ENCODE measurements at places on chromosomes 1 and 21.

GRCh38 chr1:78833491-78833890, 173.0 kb downstream of the ADGRL4 start:
- DNase-seq: no peak

DNA sequence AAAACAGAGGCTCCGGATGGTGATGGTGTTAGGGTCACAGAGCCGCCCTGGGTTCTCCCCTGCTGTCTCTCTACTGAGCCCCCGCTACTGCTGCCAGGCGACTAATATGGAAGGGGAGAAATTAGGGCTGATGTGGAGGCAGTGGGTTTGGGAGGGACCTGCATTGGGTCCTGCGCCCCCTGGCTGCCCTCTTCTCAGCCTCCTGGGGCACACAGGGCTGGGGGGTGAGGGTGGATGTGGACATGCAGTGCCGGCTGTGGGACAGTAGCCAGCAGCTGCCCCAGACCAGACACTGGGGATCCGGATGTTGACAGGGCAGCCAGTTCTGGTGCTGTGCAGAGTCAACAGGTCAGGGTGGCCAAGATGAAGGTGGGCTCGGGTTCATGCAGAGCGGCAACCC, 1.5 kb upstream of the CLCNKB start:
- DNase-seq: no peak

- no peak for DNase-seq
Observed at GRCh38 chr1:46862348-46862747, 63.5 kb downstream of the CYP4B1 start.

DNA sequence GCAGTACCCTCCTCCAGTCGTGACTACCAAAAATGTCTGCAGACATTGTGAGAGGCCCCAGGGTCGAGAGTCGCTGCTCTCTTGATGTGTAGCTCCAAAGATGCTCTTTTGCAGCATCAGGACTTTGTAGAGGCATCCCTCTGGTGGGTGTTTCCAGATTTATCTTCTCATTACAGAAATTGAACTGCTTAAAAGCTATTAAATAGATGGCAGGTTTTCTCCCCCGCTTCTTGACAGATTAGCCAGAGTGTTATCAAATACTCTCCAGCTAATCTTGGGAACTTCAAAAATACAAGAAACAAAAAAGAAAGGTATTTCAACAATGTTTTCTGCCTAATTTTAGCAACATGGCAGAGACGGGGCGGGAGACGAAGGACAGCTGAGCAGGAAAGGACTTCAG, 265.2 kb downstream of the KIF26B start:
- no peak for DNase-seq

DNA sequence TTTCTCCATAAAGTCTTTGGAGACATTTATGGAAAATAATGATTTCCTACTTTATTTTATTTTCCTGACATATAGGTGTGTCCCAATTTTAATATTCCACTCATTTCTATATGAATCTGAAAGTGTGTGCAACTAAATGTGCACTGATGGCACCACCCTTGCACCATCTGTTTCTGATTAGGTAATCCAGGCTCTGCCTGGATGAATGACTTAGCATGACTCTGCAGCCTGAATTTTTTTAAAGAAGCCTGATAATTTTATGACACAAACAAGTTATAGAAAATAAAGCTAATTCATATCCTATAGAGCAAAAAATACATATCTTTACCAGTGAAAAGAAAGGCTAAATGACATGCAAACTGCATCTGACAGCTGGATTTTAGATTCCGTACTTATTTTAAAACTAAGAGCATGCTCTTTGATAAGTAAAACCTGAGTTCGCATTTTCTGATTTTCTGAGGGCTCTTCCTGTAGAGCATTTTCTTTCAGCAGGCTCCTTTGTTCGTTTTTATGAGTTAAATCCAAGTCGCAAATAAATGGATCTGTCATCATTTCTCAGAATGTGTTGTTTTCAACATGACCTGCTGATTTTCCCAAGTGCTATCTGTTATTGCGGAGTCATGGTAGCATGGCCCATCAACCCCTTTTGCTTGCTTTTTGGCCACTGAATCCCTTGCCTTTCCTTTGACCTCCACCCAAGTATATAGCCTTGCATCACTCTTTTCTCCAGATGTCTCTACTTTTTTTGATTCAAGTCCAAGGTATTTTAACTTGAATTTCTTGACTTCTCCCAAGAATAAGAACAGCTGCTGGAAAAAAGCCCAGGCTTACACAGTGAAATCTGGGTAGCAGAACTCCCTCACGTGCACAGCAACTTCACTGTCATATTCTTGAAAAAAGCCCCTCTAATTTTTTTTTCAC, 52.8 kb upstream of the LYPLAL1 start:
- no peak for DNase-seq

GRCh38 chr1:240806200-240806745, 194.3 kb upstream of the GREM2 start:
- DNase-seq: no peak

- DNase-seq: no peak
Observed at GRCh38 chr21:29185172-29185571, 54.7 kb downstream of the MAP3K7CL start.

DNA sequence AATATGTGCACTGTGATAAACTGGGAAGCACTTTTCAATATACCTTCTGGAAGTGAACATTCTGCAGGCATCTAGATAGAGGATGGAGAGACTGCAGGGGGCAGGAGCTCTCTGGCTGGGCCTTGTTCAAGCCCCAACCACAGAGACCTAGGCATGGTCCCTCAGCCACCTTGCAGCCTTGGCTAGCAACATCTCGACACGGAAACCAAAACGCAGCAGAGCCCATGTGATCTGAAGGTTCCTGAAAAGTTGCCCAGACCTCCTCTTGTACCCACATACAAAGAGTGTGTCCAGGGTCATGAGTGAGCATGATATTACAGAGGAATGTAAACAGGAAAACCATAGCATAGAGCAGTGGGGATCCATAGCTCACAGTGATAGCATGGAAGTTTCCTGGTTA, 33.1 kb upstream of the SAMD11 start:
- DNase-seq: no peak

GRCh38 chr21:44413566-44414290, 41.6 kb upstream of the LRRC3 start:
- DNase-seq: no peak

DNA sequence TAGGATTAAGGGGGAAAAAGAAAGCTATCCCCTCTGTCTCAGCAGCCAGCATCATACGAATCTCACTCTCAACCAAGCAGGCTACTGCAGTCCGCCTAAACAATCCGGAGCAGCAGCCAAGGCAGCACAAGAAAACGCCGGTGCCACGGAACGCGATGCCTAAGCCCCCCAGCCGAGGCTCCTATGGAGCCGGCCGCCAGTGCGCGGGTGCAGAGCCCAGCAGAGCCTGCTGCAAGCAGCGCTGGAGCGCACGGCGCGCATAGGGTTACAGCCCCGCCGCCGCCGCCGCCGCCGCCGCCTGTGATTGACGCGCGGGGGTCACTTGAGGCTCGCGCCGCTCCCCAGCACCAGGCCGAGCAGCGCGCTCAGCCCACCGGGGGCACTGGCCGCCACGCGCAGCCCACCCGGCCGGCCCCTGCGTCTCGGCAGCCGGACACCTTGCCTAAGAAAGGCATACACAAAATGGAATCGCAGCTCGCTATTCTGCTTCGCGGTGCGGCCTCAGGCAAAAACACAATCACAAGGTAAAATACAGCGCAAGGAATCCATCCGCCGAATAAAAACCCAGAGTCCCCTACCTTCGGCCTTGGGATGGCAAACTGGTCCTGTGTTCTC, 780 bp downstream of the HIVEP3 start:
- DNase-seq: no peak

- no peak for DNase-seq
Observed at GRCh38 chr1:187445066-187445465, 616.3 kb downstream of the PLA2G4A start.

GRCh38 chr1:18217398-18218043, 109.9 kb downstream of the IGSF21 start:
- no peak for DNase-seq

GRCh38 chr1:35876988-35877387, 6.0 kb upstream of the AGO1 start:
- DNase-seq: no peak

DNA sequence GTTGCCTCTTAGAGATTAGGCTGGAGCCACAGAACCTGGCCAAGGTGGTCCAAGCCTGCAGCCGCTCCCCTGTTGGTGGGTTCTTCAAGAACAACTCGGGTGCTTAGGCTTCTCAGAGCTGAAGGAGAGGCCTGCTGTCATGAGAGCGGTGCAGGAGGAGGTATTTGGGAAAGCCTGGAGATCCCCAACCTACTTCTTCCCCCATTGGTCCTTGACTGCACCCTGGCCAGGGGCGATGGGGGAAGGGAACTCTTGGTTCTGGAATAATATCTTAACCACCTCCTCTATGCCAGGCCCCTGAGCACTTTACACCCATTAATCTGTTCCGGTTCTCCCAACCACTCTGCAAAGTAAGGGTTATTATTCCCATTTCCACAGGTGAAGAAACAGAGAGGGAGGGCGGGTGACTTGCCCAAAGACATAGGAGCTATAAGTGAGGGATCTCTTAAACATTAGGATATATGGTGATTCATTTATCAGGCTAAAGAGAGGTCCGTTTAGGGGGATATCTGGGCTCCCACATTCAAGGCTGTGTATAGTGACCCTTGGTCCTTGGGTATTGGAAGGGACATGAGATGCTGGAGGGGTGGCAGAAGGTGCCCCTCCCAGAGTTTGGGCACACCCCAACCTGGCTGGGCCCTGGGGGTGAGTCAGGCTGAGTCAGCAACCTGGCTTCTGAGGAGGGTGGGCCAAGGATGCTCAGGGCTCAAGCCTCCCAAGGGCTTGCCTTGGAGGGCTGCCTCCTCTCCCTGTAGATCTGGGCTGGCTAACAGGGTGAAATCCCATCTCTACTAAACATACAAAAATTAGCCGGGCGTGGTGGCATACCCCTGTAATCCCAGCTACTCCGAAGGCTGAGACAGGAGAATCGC, 5.2 kb downstream of the TRNP1 start:
- no peak for DNase-seq

- DNase-seq: no peak
Observed at GRCh38 chr21:46017148-46017547, 35.6 kb downstream of the COL6A1 start.

DNA sequence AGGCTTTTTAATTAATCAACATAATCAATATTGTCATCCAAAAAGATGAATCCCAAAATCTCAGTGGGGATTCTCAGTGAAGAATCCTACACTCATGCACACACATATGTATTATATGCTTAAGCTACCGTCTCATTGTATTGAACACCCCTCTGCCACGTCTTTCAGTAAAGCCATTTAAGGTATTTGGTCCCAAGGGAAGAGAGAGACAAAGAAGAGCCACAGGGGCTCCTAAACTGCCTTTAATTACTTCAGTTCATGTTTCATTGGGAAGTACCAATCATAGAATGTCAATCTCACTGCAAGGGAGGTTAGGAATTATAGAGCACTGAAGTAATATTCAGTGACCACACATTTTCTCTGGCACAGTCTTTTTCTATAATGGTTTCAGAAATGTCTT, 388.6 kb upstream of the NEGR1 start:
- DNase-seq: no peak

- DNase-seq: no peak
Observed at GRCh38 chr21:14982336-14982735, 82.5 kb downstream of the NRIP1 start.

- no peak for DNase-seq
Observed at GRCh38 chr21:27298465-27298864, 331.6 kb upstream of the ADAMTS5 start.

DNA sequence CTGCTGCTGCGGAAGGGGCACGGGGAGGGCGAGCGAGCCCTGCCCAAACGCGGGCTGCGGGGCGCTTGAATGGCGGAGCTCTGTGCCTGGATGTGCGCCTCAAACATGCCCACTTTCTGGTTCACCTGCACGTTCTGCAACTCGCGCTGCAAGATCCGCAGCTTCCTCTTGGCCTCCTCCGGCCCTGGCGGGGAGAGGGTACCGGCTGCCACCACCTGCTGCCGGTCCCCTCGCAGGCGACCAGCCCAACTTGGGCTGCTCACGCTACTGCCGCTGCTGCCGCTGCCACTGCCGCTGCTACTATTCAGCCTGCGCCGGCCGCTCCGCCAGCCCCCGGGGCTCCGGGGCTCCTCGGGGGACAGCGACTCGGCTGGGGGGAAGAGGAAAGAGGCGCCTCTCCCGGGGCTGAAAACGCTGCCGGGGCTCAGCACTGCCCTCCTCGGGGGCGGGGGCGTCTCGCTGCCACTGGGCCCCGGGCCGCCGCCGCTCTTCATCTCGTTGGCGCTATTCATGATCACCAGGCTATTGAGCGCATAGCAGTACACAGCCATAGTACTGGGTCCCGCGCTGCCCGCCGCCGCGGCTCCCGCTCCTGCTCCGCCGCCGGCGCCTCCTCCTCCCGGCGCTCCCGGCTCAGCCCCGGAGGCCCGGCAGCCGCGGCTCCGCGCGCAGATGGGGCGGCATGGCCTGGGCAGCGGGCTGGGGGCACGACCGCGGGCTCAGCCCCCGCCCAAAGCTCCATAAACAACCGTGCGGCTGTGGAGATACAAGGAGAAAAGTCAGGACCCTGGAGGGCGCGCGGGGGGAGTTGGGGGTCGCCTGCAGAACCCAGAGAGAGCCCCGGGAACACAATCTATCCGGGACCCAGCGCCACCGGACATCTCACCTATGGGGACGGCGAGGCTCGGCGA, 1.9 kb downstream of the ITPKB start:
- no peak for DNase-seq
